ENCODE measurements at places on chromosomes 13 and 19. TPM values are rescaled to one million over a fixed set of nuclear protein-coding genes. Genes with fewer than 3 reads are reported as not detected.

The BCAM gene
- total RNA-seq = 91.8 TPM

The LAIR2 gene
- not detected for total RNA-seq

The IGFL3 gene
- not detected for total RNA-seq

DNA sequence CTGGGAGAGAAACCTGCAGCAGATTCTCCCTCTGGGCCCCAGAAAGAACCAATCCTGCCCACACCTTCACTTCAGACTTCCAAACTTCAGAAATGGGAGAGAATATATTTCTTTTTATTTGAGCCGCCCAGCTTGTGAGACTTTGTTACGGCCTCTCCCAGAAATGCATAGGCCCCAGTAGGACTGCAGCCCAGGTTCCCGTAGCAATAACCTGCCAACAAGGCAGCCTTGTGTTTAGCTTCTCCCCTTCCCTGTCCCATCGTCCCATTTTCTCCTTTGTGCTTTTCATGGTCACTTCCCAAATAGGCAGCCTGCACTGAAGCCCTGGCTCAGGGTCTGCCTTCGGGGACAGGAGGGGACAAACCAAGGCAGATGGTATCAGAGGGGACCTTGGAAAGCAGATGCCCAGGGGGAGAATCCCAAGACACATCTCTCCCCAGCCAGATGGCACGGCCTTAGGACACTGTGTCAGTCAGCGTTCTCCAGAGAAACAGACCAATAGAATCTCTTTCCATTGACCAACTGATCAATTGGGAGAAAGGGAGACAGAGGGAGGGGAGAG, 3.7 kb upstream of the ARHGEF7 start:
- no peaks in the 10 kb centered on the region for H3K4me1 ChIP-seq
- H3K36me3 ChIP-seq = no peaks in the 10 kb centered on the region
- peaks cover 26% of the 10 kb centered on the region for H3K27me3 ChIP-seq
- H3K27ac ChIP-seq = no peak overlapping the region

- peak within 1 kb of the TSS; percentile 89 for H3K27ac ChIP-seq
- H3K4me1 ChIP-seq = peaks cover 40% of the 10 kb centered on the region
- DNase-seq = peak; percentile 83
- H3K36me3 ChIP-seq = peaks cover 4% of the 10 kb centered on the region
Observed at GRCh38 chr19:18007917-18008673, at the start of gene ARRDC2. Gene ARRDC2, plus strand, starts transcription at chr19:18008170. Its CDS starts 141 bp downstream, at chr19:18008311.

- H3K27ac ChIP-seq = peak overlapping the region; percentile 10
- H3K4me3 ChIP-seq = no peak overlapping the region
- no peaks in the 10 kb centered on the region for H3K27me3 ChIP-seq
- no peak for DNase-seq
- no peaks in the 10 kb centered on the region for H3K36me3 ChIP-seq
- no peaks in the 10 kb centered on the region for H3K4me1 ChIP-seq
Observed at GRCh38 chr13:114140906-114141250, 8.5 kb upstream of the RASA3 start.

DNA sequence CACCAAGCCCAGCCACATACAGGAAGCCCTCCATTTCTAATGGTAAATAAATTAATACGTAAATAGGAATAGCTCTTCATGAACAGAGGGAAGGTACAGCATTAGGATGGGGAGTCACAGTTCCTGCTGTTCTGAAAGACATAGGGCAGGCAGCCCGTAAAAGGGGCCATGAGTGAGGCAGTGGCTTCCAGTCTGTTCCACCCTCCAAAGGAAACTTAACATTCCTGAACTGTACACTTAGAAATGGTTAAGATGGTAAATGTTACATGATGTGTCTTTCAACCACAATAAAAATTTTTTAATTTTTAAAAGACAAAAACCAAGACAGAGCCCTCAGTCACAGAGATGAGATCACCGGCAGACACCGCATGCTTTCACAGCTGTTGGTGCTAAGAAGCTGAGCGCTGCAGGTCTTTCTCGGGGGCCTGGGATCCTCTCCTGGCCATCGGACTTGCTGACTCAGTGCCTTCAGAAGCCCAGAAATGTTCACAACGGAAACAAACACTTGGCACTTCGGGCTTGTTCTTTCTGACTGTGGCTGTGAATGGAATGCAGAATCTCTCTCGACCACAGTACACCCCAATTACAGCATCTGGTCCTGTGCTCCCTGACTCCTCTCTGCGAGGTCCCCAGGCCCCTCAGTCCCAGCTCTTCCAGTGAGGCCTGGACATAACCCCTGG, 36.4 kb downstream of the EPS15L1 start:
- peaks cover 58% of the 10 kb centered on the region for H3K36me3 ChIP-seq
- H3K4me1 ChIP-seq = peaks cover 27% of the 10 kb centered on the region
- peak overlapping the region; percentile 78 for H3K27ac ChIP-seq

DNA sequence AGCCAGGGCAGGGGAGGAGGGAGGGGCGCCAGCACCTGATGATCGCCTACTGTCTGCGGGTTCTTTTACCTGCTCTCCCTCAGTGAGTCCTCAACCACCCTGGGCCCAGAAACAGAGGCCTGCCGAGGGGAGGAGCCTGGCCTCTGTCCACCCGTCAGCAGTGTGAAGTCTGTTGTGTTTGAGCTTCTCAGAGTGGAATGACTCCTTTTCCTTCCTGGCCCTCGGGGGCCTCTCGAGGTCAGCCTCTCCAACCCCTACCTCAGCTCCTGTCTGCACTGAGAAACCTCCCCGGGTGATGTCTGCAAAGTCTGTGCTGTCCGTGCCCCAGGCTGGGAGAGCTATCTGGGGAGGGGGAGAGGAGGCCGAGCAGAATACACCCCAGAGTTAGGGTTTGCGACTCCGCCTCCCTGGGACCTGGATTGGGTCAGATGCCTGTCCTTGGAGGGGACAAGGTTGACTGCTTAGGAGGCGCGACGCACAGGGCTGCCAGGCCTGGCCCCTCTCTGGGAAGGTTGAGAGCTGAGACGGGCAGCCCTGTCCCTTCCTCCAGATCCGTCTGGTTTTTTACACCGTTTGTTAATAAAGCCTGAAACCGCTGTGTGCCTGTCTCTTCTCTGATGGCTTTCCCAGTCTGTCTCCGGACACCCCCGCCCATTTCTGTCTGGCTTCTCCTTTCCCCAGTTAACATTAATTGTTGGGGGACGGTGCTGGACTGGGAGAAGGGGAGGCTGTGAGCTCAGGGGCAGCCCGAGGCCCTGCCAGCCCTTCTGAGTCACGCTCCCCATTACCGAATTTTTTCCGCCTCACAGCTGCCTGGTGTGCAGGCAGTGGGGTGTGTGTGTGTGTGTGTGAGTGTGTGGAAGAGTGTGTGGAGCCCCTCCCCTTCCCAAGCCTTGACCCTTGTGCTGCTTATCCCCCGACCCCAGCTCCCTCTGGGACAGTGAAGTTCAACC, 989 bp upstream of the SSC5D start:
- H3K4me3 ChIP-seq = no peak overlapping the region
- no peaks in the 10 kb centered on the region for H3K27me3 ChIP-seq
- H3K4me1 ChIP-seq = peaks cover 48% of the 10 kb centered on the region
- H3K36me3 ChIP-seq = peaks cover 16% of the 10 kb centered on the region

- no peak for DNase-seq
- H3K36me3 ChIP-seq = peaks cover 10% of the 10 kb centered on the region
- H3K4me1 ChIP-seq = no peaks in the 10 kb centered on the region
- no peaks in the 10 kb centered on the region for H3K27me3 ChIP-seq
Observed at GRCh38 chr13:41460074-41460465, 2.7 kb downstream of the RGCC start.

DNA sequence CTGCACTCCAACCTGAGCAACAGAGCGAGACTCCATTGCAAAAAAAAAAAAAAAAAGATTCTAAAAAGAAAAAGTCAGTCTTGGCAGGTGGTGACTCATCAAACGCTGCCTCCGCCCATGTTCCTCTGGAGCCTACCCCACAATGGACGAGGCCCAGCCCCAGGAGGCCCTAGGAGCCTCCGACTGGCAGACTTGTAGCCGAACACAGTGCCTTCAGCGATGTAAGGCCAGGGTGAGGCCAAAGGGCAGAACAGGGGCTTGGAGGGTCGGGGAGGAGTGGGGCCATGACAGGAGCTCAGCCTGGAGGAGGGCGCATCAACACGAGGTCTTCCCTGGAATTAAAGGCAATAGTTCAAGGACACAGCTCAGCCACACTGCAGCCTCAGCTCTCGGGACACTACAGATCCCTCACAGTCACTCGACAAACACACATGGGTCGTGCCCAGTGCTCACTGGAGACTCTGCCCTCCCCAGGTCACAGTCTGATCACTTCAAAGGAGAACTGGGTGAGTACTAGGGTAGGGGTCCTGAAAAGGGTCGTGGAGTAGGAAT, 5.1 kb downstream of the USE1 start:
- no peak for DNase-seq
- H3K4me3 ChIP-seq = no peak overlapping the region
- peaks cover 4% of the 10 kb centered on the region for H3K36me3 ChIP-seq
- H3K27me3 ChIP-seq = no peaks in the 10 kb centered on the region
- H3K27ac ChIP-seq = no peak overlapping the region

DNA sequence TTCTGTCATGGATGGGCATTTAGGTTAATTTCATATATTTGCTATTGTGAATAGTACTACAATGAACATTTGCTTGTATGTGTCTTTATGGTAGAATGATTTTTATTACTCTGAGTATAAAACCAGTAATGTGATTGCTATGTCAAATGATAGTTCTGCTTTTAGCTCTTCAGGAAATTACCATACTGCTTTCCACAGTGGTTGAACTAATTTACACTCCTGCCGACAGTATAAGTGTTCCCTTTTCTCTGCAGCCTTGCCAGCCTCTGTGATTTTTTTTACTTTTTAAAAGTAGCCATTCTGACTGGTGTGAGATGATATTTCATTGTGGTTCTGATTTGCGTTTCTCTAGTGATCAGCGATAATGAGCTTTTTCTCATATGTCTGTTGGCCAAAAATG, 6.5 kb downstream of the SIGLEC7 start:
- no peaks in the 10 kb centered on the region for H3K27me3 ChIP-seq
- DNase-seq = no peak
- H3K4me1 ChIP-seq = no peaks in the 10 kb centered on the region
- H3K4me3 ChIP-seq = no peak overlapping the region
- H3K36me3 ChIP-seq = no peaks in the 10 kb centered on the region

GRCh38 chr19:54335979-54336892, 2.7 kb downstream of the LILRA4 start:
- no peak for DNase-seq
- no peaks in the 10 kb centered on the region for H3K27me3 ChIP-seq
- no peak overlapping the region for H3K4me3 ChIP-seq
- H3K36me3 ChIP-seq = no peaks in the 10 kb centered on the region
- no peaks in the 10 kb centered on the region for H3K4me1 ChIP-seq

All from tibial nerve (tissue), 4 donors.